ENCODE measurements at places on chromosomes 16 and 17.

DNA sequence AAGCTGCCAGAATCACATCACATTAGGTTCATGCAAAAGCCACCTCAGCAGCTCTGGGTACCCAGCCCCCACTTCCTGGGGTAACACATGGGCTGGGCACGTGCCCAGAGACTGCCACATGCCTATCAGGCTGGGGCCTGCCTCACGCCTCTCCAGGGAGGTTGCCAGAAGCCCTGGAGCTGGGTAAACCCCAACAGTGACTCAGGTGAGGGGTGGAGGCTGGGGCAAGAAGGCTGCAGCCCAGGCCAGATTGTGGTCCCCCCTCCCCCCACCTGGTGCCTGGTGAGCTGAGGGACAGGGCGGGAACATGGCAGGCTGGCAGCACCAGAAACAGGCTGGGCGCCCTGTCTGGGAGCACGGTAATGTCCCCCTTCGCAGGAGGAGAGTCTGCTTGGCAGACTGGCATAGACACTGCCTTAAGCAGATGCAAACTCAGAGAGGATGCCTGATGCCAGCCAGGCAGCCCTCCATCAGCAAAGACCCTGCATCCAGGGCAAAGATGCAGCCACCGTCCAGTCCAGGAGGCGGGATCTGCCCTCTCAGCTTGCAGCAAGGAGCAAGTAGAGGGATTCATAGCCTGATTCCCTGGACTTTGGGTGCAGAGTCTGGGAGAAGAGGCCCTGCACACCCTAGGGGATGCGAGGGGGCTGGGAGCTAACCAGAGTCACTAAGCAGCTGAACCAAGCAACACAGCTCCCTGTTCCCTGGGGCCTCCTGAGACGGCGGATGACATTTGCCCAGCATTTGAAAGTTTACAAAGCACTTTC, 28.8 kb downstream of the NGFR start:
- peak; percentile 26 for DNase-seq

- no peak for DNase-seq
Measured at GRCh38 chr17:40940266-40940665, 2.8 kb upstream of the KRT23 start.

GRCh38 chr16:78686601-78687000, 587.1 kb downstream of the WWOX start:
- DNase-seq, result no peak

- peak; percentile 82 for DNase-seq
Measured at GRCh38 chr17:29140631-29141513, 39.3 kb downstream of the MYO18A start.

DNA sequence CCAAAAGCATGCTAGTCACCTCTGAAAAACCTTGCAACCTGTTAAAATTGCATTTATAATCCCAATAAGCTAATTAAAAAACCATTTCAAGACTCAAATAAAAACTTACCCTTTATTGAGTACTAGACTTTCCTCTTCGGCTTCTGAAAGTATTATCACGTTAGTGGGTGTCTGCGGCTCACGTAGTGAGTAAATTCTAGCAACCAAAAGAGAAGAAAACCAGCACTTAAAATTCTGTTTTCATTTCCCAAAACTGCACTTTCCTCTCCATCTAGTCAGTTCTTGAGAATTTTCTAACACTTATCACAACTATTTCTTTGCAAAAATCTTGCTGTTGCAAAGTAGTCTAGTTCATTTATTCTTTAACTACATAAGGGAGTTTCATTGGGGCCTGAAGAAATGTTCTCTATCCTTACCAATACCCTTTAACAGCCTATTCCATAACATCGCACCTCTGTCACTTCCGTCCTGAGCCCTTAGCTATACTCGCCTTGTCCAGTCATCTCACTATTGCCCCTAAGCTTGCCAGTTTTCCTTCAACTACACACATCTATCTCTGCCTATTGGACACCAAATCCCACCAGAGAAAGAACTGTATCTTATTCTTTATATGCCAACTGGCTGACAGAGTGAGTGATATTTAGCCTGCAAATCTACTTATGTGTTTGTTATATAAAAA, 8.7 kb downstream of the NUP88 start:
- no peak for DNase-seq

GRCh38 chr16:27383556-27384243, 18.3 kb upstream of the IL21R start:
- peak; percentile 63 for DNase-seq

GRCh38 chr17:9204637-9205329, 183.5 kb downstream of the NTN1 start:
- peak; percentile 71 for DNase-seq

DNA sequence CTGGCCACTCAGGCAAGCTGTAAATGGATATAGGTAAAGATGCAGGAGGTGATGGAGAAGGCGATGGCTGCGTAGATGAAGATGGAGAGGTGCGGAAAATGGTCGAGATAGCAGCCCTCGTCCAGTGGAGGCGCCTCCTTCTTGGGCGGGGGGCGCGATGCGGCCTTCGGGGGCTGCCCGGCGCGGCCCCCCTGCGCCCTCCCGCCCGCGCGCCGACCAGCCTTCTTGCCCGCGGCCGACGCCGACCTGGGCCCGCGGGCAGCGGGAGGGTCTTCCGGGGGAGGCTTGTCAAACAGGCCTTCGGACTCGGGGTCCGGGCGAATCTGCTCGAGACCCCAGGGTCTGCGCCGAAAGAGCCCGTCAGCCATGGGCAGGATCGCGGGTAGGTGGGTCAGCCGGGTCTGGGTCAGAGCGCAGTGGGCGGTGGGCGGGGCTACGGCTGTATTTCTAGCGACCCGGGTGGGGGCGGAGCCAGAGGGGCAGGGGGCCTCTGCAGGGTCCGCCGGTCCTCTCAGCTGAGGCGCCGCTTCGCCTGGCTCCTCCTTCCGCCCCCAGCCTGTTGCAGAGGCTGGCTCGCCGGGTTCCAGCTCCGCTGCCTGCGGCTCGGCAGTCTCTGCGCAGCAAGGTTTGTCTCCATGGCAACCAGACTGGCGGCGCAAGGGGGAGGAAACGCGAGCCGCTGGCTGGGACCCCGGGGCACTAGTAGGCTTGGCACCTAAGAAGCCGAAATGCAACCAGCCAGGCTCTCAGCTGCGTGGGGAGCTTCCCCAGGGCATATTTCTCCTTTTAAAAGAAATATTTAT, 14.4 kb downstream of the MIS12 start:
- DNase-seq, result peak; percentile 86

- no peak for DNase-seq
Measured at GRCh38 chr17:3926860-3927627, 10.8 kb upstream of the P2RX1 start.

- peak; percentile 79 for DNase-seq
Measured at GRCh38 chr16:16042076-16042475, 92.7 kb downstream of the ABCC1 start.

- DNase-seq, result peak; percentile 91
Measured at GRCh38 chr17:64263000-64263766, at the start of gene TEX2. Gene TEX2, minus strand, starts transcription at chr17:64263260. Its CDS starts 49,043 bp downstream, at chr17:64214217.

All from common myeloid progenitor, CD34-positive (primary cell).